ENCODE measurements at places on chromosomes 3 and 15.

DNA sequence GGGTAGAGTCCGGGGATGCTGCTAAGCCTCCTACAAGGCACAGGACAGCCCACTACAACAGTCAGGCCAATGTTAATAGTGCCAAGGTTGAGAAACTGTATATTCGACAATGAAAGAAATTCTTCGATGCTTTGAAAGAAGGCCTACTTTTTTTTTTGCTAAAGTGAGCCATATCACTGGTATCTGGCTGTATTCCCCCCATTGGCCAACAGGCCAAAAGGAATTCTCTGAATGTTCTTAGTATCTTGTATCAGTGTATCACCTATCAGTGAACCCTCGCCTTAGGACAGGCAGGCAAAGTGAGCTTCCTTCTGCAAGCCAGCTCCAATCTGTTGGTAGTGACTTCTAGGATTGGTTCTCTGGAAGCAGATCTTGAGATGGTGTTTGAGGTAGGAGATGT lies 74.2 kb downstream of the SNTN start:
- peaks cover 4% of the 10 kb centered on the region for H3K27me3 ChIP-seq
- no peak overlapping the region for H3K27ac ChIP-seq
- no peak for DNase-seq
- no peaks in the 10 kb centered on the region for H3K4me1 ChIP-seq
- no peaks in the 10 kb centered on the region for H3K36me3 ChIP-seq

DNA sequence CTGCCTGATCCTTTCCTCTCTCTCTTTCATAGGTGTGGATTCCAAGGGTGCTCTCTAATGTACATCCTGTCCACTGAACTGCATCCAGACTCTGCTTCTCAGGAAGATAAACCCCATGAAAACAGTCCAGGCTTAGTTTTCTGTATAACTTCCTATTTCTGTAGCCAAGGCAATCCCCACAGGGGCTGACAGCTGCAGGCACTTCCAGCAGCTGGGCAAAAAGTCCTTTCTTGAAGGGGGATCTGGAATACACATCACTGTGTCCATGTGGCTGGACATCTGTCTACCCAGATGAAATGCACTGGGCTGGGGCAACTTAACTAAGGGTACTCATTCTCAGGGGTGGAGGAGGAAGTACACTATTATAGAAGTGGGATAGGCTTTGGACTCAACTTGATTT lies 72.2 kb downstream of the NR1D2 start:
- H3K4me1 ChIP-seq = no peaks in the 10 kb centered on the region
- no peak overlapping the region for H3K4me3 ChIP-seq
- no peaks in the 10 kb centered on the region for H3K36me3 ChIP-seq

- no peak overlapping the region for H3K4me3 ChIP-seq
- peaks cover 52% of the 10 kb centered on the region for H3K4me1 ChIP-seq
- H3K27ac ChIP-seq = peak overlapping the region; percentile 94
- peaks cover 10% of the 10 kb centered on the region for H3K36me3 ChIP-seq
Measured at GRCh38 chr3:122678506-122678905, 2.1 kb upstream of the PARP14 start.

GRCh38 chr3:189398656-189399055 lies 226.9 kb downstream of the TPRG1 start:
- no peak overlapping the region for H3K27ac ChIP-seq
- H3K27me3 ChIP-seq = no peaks in the 10 kb centered on the region
- H3K36me3 ChIP-seq = no peaks in the 10 kb centered on the region
- peaks cover 12% of the 10 kb centered on the region for H3K4me1 ChIP-seq
- DNase-seq = no peak

- H3K36me3 ChIP-seq = no peaks in the 10 kb centered on the region
- no peak overlapping the region for H3K4me3 ChIP-seq
- DNase-seq = no peak
- H3K27me3 ChIP-seq = no peaks in the 10 kb centered on the region
Measured at GRCh38 chr3:35079403-35079802, 559.9 kb upstream of the ARPP21 start.

DNA sequence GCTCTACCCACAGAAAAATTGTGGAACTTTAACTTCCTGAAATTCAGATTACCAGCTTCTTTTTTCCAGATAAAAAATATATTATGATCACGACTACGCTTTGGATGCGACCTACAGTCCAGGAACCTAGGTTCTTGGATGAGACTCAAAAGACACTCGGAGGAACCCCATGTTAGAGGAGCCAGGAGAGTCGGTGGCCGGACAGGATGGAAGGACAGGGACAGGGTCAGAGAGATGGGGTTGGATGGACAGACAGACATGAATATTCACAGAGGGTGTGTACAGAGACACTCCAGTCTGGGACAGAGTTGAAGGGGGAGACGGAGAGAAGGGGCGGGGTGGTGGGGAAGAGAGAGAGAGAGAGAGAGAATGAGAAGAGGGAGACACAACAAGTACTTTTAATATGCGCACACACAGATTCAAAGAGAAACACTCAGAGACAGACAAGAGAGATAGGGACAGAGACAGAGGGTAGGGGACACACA lies 9.5 kb downstream of the FAM3D start:
- H3K27ac ChIP-seq = no peak overlapping the region
- DNase-seq = no peak
- no peak overlapping the region for H3K4me3 ChIP-seq
- H3K27me3 ChIP-seq = peaks cover 4% of the 10 kb centered on the region
- no peaks in the 10 kb centered on the region for H3K4me1 ChIP-seq
- H3K36me3 ChIP-seq = no peaks in the 10 kb centered on the region

- DNase-seq = no peak
- peak overlapping the region; percentile 90 for H3K27ac ChIP-seq
- peaks cover 31% of the 10 kb centered on the region for H3K36me3 ChIP-seq
Measured at GRCh38 chr15:99844150-99844549, 110.9 kb upstream of the LYSMD4 start.

- no peak overlapping the region for H3K4me3 ChIP-seq
- H3K4me1 ChIP-seq = no peaks in the 10 kb centered on the region
- H3K36me3 ChIP-seq = no peaks in the 10 kb centered on the region
- H3K27ac ChIP-seq = no peak overlapping the region
- H3K27me3 ChIP-seq = no peaks in the 10 kb centered on the region
- no peak for DNase-seq
Measured at GRCh38 chr3:95271395-95271794, 1208.5 kb downstream of the NSUN3 start.

DNA sequence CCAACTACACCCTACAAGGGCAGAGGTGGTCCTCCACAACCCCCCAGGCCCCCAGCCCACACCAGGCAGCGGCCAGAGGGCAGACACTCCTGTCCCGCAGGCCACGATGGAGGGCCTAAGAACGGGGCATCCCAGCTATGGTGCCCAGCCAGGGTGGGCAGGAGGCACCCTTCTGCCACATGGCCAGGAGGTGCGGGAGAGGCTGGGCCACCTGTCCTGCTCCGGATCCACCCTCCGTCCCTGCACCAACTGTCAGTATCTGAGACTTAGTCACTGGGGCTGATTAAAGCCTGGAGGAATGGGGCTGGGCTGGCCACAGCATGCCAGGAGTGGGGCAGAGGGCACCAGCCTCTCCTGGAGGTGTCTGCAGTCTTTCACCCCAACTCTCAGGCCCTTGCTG lies 37.9 kb downstream of the TNK2 start:
- H3K27me3 ChIP-seq = no peaks in the 10 kb centered on the region
- no peaks in the 10 kb centered on the region for H3K4me1 ChIP-seq
- H3K4me3 ChIP-seq = no peak overlapping the region

DNA sequence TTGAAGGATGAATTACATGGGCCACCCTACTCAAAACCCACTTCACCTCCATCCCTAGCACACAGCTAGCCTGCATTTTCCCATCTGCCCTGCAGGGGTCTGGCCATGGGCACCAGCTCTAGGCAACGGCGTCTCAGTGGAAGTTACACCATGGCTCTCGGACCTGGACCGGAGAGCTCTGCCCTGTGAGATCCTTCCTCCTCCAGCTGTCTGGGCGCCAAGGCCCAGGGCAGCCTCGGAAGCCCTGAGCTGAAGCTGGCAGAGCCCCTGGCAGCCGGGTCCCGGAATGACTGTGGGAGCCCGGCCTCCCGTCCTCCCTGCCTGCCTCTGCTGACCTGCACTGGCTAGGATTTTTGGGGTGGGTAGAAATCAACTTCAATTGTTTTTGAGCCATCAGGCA lies 98.9 kb downstream of the CHSY1 start:
- H3K27me3 ChIP-seq = no peaks in the 10 kb centered on the region
- H3K36me3 ChIP-seq = no peaks in the 10 kb centered on the region
- H3K4me1 ChIP-seq = peaks cover 12% of the 10 kb centered on the region
- DNase-seq = no peak
- no peak overlapping the region for H3K4me3 ChIP-seq

DNA sequence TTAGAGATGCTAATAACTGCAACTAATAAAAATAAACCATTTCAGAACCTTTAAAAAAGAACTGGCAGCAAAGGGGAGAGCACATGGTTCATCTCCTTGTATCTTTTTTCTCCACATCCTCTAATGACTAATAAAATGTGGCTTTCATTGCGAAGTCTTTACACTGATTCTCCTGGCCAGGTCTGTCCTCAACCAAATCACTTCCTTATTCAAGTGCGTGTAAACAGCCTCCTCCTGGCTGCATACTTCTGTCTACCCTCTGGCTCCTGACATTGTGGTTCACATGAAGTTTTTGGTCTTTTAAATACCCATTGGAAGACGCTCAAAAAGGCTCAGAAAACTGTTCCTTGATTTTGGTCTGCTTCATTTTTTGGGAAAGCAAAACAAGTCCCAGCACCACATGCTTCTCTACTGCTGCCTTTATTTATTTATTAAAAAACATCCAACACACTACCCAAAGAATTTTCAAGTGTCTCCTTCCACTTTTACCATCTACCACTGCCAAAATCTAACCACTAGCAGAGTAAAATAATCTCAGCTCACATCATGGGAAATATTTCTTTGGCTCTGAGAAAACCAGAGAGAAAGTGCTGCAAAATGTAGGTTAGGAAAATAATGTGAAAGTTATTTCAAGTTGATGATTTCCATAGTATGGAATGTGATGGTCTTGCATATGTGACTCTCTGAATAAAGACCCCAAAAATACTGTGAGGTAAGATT lies 85.1 kb downstream of the EFL1 start:
- H3K4me3 ChIP-seq = no peak overlapping the region
- no peaks in the 10 kb centered on the region for H3K27me3 ChIP-seq
- H3K4me1 ChIP-seq = peaks cover 2% of the 10 kb centered on the region
- no peak for DNase-seq
- H3K36me3 ChIP-seq = no peaks in the 10 kb centered on the region

GRCh38 chr3:151379083-151379734 lies 5.3 kb downstream of the P2RY12 start:
- no peak overlapping the region for H3K4me3 ChIP-seq
- no peaks in the 10 kb centered on the region for H3K27me3 ChIP-seq
- H3K27ac ChIP-seq = no peak overlapping the region
- H3K36me3 ChIP-seq = no peaks in the 10 kb centered on the region

GRCh38 chr3:106589311-106589942 lies 720.6 kb upstream of the CBLB start:
- peaks cover 2% of the 10 kb centered on the region for H3K36me3 ChIP-seq
- H3K4me1 ChIP-seq = peaks cover 14% of the 10 kb centered on the region
- no peaks in the 10 kb centered on the region for H3K27me3 ChIP-seq
- DNase-seq = no peak

DNA sequence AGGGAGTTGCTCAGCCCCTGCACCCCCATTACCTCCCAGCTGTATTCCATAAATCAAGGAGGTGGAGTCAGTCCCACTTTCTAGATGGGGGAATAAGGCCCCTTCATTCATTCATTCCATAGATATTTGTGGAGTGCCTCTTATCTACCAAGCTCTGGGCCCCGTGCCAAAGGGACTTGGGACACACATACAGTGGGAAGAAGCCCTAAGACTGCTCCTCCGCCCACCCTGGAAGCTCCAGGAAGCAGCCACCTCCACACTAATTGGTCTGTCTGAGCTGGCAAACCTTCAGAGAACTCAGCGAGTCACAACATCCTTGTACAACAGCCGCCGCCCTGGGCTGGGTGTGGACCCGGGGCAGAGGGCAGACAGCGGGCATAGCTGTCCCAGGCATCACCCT lies 6.4 kb downstream of the STRA6 start:
- H3K36me3 ChIP-seq = no peaks in the 10 kb centered on the region

DNA sequence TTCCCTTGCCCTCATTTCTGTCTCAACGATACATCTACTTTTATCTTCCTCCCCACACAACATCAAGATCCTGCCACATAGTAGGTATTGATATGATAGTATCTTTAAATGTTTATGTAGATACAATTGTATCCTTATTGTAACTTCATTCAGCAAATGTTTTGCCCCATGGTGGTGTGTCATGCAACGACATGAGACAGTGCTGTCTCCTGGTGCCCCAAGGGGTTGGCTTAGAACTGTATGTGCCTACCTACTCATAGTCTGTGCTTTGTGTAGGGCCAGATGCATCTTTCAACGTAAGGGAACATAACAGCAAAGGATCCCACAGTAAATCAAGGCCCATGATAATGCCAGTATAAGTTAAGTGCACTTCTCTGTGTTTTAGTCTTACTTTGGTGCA lies 2.8 kb upstream of the CD47 start:
- H3K4me1 ChIP-seq = peaks cover 57% of the 10 kb centered on the region
- H3K36me3 ChIP-seq = peaks cover 11% of the 10 kb centered on the region
- no peak for DNase-seq

DNA sequence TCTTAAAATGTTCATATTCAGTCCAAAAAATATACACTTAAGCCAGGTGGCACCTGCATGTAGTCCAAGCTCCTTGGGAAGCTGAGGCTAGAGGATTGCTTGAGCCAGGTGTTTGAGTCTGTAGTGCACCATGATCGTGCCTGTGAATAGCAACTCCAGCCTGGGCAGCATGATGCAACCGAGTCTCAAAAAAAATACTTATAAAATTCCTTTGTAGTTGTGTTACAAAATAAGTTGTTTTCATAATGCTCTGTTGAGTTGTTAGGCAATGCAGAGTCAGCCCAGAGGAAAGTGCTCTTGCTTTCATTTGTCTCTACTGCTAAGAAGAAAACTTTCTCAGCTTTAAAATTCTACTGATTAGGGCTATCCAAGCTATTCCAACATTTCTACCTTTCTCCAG lies 442.8 kb upstream of the ARRDC4 start:
- peaks cover 2% of the 10 kb centered on the region for H3K27me3 ChIP-seq
- no peaks in the 10 kb centered on the region for H3K4me1 ChIP-seq
- H3K36me3 ChIP-seq = no peaks in the 10 kb centered on the region

GRCh38 chr15:77027697-77028450 lies 32.9 kb downstream of the PSTPIP1 start:
- peaks cover 21% of the 10 kb centered on the region for H3K36me3 ChIP-seq
- H3K4me1 ChIP-seq = peaks cover 21% of the 10 kb centered on the region
- no peak overlapping the region for H3K27ac ChIP-seq
- peak; percentile 1 for DNase-seq
- no peak overlapping the region for H3K4me3 ChIP-seq

- H3K27me3 ChIP-seq = peaks cover 5% of the 10 kb centered on the region
- no peaks in the 10 kb centered on the region for H3K4me1 ChIP-seq
- no peak overlapping the region for H3K4me3 ChIP-seq
- no peaks in the 10 kb centered on the region for H3K36me3 ChIP-seq
Measured at GRCh38 chr3:42705058-42705767, 2.6 kb upstream of the HHATL start.

DNA sequence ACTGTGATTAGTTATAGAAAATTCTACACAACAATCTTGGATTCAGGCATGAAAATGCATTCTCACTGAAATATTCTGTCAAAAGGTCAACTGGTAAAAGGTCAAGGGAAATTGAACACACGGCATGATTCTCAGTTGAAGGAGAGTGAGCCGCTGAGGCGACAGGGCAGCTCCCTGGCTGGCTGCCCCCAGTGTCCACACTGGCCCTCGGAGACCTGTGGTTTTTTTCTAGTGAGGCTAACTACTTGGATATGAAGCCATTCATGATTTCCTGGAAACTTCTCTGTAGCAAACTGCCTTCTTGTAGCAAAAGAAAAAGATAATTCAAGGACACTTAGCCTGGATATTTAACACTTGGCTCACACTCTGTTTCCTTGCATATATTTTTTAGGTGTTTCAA lies 37.2 kb downstream of the AADACL2 start:
- no peaks in the 10 kb centered on the region for H3K36me3 ChIP-seq
- no peak overlapping the region for H3K27ac ChIP-seq
- no peak overlapping the region for H3K4me3 ChIP-seq
- no peaks in the 10 kb centered on the region for H3K4me1 ChIP-seq
- peaks cover 8% of the 10 kb centered on the region for H3K27me3 ChIP-seq

Measured in activated naive CD8-positive, alpha-beta T cell treated with anti-CD3 and anti-CD28 coated beads, Interleukin-2, amount 50 U/mL, for 24 hours (primary cell).